Hepatic stellate cell (primary cell): ENCODE measurements at places on chromosomes 7 and 10.

DNA sequence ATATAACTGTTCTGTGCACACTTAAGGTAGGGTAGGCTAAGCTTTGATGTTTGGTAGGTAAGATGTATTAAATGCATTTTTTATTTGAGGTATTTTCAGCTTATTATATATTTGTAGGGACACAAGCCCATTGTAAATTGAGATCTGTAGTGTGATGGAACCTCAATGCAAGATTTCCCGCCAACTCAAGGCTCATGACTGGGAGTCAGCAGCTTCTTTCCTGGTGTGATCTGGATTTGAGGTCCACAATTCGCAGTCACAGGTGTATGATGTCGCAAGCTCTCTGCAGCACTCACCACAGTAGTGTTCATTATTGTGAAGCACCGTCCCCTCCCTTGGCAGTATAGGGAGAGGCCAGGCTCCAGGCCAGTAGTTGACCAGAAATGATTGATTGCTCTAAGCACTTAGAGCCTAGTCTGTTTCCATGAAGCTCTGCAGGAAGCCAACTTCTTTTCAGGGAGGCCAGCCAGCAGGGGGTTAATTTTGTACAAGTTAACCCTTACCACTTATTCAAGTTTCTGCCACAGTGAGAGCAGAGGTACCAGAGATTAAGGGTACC, 54.9 kb downstream of the SEM1 start:
- DNase-seq: no peak

DNA sequence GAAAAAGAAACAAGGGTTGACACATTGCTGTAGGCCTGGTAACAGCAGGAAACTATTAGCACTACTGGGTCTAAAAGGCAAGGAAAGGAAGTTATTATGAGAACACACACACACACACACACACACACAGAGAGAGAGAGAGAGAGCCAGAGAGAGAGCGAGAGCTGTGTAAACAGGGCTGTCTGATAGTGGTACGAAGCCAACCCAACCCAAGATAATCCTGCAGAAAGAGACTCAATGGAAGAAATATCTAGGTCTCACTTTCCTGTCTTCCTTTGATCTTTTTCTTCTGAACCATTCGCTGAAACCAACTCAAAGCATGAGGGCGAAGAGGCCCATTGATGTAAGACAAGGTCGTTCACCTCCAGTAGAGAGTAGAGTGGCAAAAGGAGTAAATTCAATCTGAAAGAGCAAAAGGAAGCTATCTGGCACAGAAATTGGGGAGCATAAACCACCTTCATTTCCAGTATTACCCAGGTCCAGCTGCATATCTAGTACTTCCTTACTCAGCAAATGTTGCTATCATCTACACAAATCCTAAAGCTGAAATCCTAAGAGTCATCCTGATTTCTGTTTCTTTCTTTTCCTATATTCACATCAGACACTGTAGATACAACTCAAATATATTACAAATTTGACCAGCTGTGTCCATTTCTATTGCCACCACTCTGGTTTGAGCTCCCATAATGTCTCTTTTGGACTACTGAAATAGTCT, 110.2 kb downstream of the TMEM26 start:
- DNase-seq: no peak

GRCh38 chr7:70035519-70035918, 437.2 kb downstream of the AUTS2 start:
- no peak for DNase-seq

DNA sequence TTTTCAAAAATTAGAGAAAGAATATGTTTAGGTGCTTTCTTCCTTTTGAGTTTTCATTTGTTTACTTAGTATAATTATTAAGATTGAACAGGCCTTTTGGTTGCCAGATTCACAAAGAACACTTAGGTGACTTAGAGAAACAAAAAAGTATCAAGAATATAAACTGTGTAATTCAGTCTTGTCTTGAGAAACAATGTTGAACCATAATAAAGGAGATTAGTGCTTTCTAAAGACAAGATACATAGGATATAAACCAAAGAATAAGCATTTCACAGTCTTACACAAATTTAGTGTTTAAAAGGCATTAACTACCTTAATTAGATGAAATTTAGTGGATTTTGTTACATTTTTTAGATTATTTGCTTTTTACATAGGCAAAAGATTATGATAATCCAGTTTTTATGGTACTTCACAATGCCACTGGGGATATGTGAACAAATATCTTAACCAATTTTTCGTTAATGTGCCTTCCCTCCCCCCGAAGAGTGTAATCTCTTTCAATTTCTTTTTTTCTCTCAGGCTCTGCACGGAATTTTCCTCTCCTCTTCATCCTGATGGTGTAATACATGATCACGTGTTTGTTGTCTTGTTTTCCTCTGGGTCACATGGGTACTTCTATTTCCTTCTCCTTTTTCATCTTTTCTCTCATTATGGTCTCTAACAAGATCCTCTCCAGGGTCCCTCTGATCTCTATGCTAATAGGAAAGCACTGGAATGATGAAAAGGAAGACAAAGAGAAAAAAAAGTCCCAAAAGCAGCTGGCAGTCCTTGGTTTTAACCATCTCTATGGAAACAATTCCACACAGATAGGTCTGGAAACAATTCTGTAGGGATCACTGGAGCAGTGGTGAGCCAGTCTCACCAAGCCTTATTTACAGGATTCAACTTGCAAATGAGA, 3.7 kb upstream of the HNRNPH3 start:
- DNase-seq: peak; percentile 69

DNA sequence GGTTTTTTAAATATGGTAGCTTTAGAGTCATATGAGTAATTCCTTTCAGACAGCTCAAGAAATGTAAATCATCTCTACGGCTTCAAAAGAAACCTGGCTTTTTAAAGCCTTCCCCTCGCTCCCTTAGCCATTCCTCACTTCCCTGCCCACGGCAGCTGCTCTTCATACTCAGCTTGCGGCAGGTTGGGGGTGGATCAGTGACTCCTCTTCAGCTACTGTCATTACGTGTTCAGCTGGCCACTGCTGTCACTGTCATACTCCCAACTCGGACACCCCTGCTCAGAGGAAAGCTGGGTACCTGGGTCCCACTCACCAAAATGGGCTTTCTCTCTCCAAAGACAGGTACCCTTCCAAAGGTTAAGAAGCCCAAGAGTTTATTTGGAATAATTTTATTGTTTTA, 6.6 kb downstream of the YWHAG start:
- DNase-seq: peak; percentile 14

DNA sequence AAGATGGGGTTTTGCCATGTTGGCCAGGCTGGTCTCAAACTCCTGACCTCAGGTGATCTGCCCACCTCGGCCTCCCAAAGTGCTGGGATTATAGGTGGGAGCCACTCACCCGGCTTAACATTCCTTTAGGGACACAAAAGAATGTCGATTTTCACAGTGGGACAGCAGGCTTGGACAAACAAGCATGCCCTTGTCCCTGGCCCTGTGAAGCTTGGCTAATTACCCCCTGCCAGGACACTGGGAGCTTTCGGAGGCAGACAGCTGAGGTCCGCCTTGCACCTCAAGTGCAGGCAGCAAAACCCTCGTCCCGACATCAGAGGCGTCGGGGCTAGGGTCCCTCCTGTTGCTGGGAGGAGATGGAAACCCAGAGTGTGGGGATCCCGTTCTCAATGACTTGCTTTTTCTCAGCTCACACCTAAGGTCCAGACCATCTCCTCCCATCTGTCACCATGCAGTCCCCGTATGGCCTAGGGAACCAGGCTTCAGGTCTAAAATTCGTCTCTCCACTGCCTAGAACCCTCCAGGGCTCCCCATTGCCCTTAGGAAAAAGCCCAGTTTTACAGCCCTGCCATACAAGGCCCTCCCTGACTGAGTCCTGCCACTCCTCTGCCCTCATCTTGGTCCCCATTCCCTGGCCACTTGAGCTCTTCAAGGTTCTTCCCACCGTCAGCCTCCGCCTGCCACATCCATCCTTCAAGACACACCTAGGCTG, 6.3 kb upstream of the CLIP2 start:
- no peak for DNase-seq

DNA sequence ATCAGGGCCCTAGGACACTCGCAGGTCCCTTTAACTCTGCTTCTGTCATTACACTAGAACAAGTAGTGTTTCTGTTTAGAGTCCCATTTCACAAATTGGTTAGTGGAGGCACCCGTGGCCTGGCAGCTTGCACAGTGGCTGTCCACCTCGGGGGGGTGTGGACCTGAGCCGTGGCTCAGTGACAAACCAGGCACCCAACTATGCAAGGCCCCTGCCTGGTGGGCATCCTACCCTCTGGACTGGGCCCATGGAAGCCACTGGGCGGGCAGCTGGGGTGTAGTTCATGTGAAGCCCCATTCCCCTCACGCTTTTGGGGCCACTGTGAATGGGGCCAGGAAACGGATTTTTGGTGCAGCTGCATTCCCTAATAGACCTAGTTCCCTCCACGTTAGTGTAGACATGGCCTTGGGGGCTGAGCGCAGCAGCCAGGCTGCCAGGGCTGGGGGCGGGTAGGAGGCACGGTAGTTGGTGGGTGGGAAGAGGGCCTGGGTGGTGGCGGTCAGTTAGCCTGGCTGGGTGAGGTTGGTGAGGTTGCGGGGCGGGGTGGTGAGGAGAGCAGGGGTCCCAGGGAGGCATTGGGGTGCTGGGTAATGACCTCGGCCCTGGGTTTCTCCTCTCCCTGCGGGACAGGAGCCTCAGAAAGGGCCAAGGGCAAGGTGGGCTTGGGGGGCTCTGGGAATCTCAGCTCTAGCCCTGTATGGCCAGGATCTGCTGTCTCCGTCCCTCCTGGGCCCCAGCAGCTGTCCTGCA, 18.7 kb downstream of the ZNF316 start:
- DNase-seq: no peak

GRCh38 chr7:55508221-55509011, 63.9 kb downstream of the VOPP1 start:
- no peak for DNase-seq

GRCh38 chr7:121181357-121181756, 147.4 kb upstream of the WNT16 start:
- DNase-seq: no peak

DNA sequence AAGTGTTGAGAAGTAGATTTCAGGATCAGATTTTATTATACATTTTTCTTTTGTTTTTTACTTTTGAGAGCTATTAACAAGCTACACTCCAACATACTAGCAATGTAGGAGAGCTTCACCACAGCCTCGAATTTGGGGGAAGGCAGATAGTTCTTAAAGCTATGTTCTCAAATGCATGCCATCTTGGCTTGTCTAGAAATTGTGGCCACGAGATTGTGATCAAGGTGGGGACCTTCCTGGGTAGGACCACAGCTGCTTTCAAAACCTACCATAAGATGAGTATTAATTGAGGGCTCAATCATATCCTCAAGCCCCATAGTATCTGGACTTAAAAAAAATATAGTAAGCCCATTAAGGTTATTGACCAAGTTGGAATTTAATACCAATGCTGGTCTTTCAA, 27.9 kb upstream of the JAZF1 start:
- no peak for DNase-seq

DNA sequence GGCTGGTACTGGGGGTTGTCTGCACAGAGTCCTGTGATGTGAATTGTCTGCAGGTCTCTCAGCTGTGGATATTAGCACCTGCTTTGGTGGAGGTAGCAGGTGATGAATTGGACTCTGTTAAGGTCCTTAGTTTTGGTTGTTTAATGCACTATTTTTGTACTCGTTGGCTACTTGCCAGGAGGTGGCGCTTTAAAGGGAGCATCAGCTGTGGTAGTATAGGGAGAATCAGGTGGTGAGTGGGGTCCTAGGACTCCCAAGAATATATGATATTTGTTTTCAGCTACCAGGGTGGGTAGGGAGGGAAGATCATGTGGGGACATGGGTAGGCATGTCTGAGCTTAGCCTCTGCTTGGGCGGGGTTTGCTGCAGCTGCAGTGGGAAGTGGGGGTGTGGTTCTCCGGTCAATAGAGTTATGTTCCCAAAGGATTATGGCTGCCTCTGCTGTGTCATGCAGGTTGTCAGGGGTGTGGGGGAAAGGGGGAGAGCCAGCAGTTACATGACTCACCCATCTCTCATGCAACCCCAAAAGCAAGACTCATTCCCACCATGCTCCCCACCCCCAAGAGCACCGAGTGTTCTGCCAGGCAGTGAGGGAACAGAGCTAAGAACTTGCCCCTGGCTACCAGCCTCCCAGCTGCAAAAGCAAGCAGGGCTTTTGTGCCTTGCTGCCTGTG, 53.7 kb upstream of the ZNF273 start:
- DNase-seq: no peak

GRCh38 chr7:138077809-138078208, 1.6 kb downstream of the AKR1D1 start:
- no peak for DNase-seq

DNA sequence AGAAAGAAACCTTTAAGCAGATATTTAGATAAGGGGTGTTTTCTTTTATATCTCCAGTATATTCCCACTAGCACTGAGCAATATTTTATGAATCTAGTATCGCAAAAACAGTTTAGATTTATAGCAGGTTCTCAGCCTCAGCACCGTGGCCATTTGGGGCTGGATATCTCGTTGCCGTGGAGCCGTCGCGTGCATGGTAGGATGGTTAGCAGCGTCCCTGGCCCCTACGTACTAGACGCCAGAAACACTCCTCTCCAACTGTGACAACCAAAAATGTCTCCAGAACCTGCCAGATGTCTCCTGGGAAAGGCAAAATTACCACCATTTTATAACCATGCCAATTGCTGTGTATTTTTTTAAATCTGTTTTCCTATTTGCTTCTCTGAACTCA, 172.9 kb downstream of the CACNB2 start:
- no peak for DNase-seq

GRCh38 chr7:69531050-69531449, 67.2 kb upstream of the AUTS2 start:
- no peak for DNase-seq

DNA sequence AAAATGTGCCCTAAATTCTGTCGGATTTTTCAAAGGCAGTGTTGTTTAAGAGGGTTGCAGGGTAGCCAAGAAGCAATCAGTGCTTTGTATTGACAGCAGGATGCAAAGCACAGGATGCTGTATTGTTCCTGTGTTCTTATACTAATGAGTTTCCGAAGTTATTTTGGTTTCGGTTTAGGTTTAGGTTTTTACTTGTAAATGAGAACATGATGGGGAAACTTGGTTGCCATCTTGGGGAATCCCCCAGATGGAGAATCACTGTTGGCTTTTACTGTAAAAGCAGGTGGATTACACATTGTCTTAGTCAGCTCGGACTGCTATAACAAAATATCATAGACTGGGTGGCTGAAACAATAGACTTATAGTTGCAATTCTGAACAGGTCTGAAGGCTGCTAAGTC, 72.1 kb downstream of the INHBA start:
- no peak for DNase-seq

DNA sequence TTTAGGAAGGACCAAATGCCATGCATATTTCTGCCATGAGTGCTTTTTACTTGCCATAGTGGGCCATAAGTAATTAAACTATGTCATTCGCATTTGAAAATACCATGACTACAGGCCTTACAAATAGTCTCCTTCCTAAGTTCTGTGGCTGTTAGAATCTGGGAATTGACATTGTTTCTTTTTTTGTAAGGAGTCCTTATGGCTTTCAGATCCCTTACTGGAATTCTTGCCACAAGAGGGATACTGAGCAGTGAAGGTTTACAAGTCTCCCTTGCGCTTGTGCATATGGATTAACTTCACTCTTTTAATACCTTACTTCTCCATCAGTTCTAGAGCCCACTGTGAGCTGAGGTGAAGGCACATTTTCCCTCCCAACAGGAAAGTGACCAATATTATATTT, 166.0 kb downstream of the NRG3 start:
- DNase-seq: no peak

- no peak for DNase-seq
These were observed 250.5 kb upstream of the PCDH15 start for GRCh38 chr10:55051515-55051914.

GRCh38 chr7:11946794-11947193, 114.8 kb upstream of the THSD7A start:
- DNase-seq: no peak
